ENCODE measurements at places on chromosomes 11 and 22. TPM values are rescaled to one million over a fixed set of nuclear protein-coding genes. Genes with fewer than 3 reads are reported as not detected.

DNA sequence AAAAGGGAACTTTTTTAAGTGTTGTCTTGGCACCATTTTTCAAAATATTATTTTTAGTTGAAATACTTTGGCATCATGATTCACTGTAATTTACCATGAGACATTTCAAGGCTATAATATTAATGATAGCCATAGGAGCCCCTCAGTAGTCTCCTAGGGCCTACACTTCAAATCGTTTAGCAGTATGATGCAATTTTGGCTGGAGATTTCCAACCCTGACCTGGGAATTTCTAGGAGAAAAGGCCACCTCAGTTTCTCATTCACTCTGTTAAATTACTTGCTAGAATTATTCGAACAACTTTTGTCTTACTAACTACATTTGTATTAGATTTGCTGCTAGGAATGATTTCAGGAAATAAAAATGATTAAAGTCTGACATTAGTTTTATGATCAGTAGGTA, 1610.9 kb upstream of the RAG2 start:
- H3K4me3 ChIP-seq = no peak overlapping the region
- H3K27me3 ChIP-seq = no peaks in the 10 kb centered on the region
- H3K4me1 ChIP-seq = no peaks in the 10 kb centered on the region
- no peak overlapping the region for H3K27ac ChIP-seq

DNA sequence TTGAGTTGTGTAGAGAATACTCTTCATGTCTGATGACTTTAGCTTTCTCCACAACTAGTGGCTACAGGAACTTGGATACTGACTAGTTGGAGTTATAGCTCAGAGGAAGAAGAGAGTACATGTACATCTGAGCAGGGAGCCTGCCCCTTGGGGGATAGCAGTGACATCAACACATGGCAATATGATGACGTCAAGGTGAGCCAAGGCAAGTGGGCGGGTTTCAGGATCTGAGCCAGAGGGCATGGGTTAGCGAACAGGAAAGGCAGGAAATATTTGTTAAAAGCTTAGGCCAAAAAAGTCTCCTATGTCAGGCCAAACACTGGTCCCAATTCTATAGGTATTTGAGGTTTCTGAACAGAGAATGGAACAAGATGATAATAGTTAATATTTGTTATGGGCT, 42.0 kb upstream of the HORMAD2 start:
- H3K27ac ChIP-seq = no peak overlapping the region
- H3K27me3 ChIP-seq = no peaks in the 10 kb centered on the region
- H3K4me1 ChIP-seq = no peaks in the 10 kb centered on the region
- H3K4me3 ChIP-seq = no peak overlapping the region
- no peaks in the 10 kb centered on the region for H3K36me3 ChIP-seq

GRCh38 chr11:75717608-75718418, at the start of gene MOGAT2:
MOGAT2 (plus strand) TSS chr11:75717838; CDS start chr11:75717889, 51 bp downstream.
- no peaks in the 10 kb centered on the region for H3K36me3 ChIP-seq
- H3K4me1 ChIP-seq = no peaks in the 10 kb centered on the region
- DNase-seq = no peak

DNA sequence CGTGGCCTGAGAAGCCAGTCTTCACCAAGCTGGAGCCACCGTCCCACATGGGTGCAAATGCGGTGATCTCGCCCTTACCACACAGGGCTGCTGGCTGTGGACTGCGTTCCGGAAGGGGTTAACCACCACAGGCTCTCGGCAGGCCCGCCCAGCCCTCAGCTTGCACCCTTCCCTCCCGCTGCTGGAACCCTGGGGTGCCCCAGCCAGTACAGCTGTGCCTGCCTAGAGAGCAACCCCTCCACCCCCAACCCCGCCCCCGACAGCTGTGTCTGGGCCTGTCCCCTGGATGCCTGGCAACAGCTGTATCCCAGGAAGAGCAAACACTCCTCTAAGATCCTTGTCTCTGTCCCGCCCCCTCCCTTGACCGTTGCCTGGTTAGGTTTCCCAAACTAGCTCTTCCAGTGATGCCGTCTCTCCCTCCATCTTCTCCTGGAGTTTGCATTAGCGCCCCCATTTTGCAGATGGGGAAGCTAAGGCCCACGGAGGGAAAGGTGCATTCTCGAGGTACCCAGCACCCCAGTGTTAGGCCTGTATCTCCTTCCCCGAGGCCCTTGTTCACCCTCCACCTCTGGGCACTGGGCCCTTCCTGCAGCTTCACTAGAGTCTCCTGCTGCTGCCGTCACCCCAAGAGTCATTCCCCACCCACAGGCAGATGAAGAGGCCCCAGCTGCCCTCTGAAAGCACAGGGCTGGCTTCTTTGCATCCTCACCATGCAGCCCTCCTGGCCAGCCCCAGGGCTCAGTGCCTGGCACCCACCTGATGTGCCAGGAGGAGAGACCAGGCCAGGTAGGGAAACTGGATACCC, 12.6 kb upstream of the COX8A start:
- no peak overlapping the region for H3K4me3 ChIP-seq
- H3K36me3 ChIP-seq = no peaks in the 10 kb centered on the region
- H3K27me3 ChIP-seq = no peaks in the 10 kb centered on the region
- H3K4me1 ChIP-seq = no peaks in the 10 kb centered on the region
- no peak for DNase-seq
- no peak overlapping the region for H3K27ac ChIP-seq

GRCh38 chr22:21582801-21583740, 15.6 kb downstream of the UBE2L3 start:
- no peak overlapping the region for H3K27ac ChIP-seq
- H3K4me3 ChIP-seq = no peak overlapping the region
- H3K4me1 ChIP-seq = no peaks in the 10 kb centered on the region

- no peaks in the 10 kb centered on the region for H3K36me3 ChIP-seq
- H3K4me3 ChIP-seq = no peak overlapping the region
- no peak for DNase-seq
- H3K27ac ChIP-seq = no peak overlapping the region
These were observed 4.9 kb downstream of the OR10A3 start for GRCh38 chr11:7936615-7937014.

DNA sequence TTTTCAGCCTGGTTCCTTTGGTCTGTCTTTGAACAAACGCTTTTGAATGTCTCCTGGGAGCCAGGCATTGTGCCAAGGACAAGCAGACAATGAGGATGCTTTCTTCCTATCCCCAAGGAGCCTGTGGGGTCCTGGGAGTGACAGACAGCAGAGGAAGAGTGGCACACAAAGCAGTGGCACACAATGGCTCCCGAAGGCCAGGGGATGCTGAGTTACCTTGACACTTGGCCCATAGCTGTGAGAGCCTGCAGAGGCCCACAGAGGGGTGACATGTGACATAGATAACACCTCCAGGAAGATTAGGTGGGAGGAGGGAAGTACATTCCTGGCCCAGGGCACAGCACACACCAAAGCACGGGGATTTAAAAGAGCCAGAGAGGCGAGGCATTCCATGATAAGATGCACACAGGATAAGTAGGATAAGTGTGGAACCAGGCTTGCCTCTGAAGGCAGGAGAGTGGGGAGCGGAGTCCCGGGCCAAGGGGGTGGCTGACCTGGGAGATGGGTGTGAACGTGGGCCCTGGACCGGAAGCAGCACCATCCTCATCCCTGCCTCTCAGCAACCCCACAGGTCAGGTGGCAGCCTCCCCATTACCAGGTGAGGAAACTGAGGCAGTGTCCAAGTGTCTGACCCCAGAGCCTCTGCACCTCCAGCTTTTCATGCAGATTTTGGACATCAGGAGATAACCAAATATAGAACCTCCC, 6.3 kb downstream of the UPB1 start:
- no peaks in the 10 kb centered on the region for H3K27me3 ChIP-seq
- H3K4me3 ChIP-seq = no peak overlapping the region
- no peaks in the 10 kb centered on the region for H3K4me1 ChIP-seq
- no peaks in the 10 kb centered on the region for H3K36me3 ChIP-seq

- no peaks in the 10 kb centered on the region for H3K27me3 ChIP-seq
- no peak overlapping the region for H3K27ac ChIP-seq
- no peaks in the 10 kb centered on the region for H3K4me1 ChIP-seq
- no peaks in the 10 kb centered on the region for H3K36me3 ChIP-seq
- no peak overlapping the region for H3K4me3 ChIP-seq
- DNase-seq = no peak
These were observed 72.8 kb upstream of the ALX4 start for GRCh38 chr11:44382656-44383240.

Gene MPEG1
- total RNA-seq = 27.1 TPM

Gene C22orf42
- total RNA-seq = not detected

Gene CACNA1I
- 0.33 TPM for total RNA-seq

Gene MS4A3
- not detected for total RNA-seq

Gene APLNR
- 17.8 TPM for total RNA-seq

Gene PHOX2A
- total RNA-seq = not detected

Gene PDE3B
- total RNA-seq = 12.3 TPM

Gene SSTR3
- not detected for total RNA-seq

Gene ENTHD1
- total RNA-seq = 0.12 TPM

Gene SHISAL1
- total RNA-seq = 3.2 TPM

Gene C22orf31
- not detected for total RNA-seq
